Mesenchymal stem cell (in vitro differentiated cells and primary cell): ENCODE measurements at places on chromosomes 3 and 15.
A peak's percentile ranks its signal among the peaks of the same experiment; 100 is the strongest.

GRCh38 chr3:161744366-161744765 is 247.8 kb downstream of the OTOL1 start:
- DNase-seq, result no peak

GRCh38 chr3:48413611-48414010 is 16.3 kb downstream of the PLXNB1 start:
- DNase-seq, result no peak

GRCh38 chr3:9124730-9125129 is 124.7 kb downstream of the SRGAP3 start:
- DNase-seq, result no peak

GRCh38 chr15:60647246-60647645 is 168.3 kb upstream of the ICE2 start:
- no peak for DNase-seq

- no peak for DNase-seq
Measured at GRCh38 chr3:120762615-120763014, 20.1 kb downstream of the GTF2E1 start.

DNA sequence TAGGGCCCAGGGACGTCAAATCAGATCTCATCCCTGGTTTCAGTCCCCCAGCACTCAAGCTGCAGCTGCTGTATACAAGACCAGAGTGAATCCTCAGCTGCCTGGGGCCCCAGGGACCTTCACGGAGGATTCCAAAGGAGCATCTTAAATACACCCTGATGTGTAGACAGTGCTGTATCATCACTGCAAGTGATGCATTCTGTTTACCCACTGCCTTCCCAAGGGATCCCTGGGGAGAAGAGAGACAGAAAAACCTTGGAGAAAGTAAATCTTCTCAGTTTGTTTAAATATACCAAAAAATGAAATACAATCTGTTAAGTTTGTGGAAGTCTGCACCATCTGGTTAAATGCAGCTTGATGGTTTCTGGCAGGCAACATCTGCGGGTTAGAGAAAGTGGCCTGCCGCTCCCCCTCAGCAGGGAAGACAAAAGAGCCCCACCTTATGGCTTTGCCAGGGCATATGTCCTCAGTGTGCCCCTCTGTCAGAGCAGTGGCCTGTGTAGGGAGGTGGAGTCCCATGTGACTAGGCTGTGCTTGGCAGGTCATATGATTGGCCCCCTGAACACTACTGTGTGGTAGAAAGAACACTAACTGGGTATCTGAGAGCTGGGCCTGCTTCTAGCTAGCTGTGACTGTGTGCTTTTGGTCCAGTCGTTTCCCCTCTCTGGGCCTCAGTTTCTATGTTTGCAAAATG is 222.2 kb upstream of the TRIM42 start:
- no peak for DNase-seq

DNA sequence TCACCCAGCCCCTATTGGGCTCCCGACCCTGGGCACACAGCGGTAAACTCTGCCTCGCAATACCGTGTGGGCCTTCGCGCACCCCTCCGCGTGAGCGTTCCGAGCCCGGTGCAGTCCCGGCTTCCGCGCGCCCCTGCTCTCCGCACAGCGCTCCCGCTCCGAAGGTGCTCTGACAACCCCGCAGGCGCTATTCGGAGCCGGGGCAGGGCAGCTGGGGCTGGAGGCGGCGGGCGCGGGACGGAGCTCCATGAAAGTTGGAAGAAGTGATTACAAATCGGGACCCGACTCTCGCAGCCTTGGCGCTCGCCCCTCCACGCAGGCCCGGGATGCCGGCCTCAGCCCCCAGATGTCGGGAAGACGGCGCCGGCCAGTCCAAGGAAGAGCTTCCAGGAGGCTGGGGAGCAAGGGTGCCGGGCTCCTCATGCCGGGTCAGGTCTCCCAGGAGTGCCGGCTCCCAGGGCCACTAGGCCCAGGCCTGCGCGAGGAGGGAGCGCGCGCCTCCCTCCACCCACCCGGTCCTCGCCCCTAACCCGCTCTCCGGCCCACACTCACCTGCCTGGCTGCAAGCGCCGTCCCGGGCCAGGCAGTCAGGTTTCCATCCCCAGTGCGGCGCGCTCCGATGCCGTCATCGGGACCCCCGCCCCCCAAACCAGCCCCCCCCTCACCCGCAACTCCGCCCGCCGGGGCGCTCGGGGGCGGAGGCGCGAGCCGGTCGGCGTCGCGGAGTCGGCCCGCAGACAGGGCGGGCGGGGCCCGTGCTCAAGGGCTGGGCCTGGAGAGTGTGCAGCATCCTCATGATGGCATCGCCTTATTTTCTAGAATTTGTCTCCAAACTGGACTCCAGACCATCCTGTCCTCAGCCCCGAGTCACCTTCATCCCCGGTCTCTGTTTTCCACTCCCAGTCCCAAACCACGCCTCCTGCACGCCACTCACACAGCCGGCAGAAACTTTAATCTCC is at the start of gene KIF7:
Gene KIF7, minus strand, starts transcription at position 621 of the 959 bp plus-strand sequence. CDS start 2,537 bp downstream, outside the sequence.
- DNase-seq, result peak; percentile 48

- no peak for DNase-seq
Measured at GRCh38 chr15:84894736-84895425, 10.4 kb downstream of the SLC28A1 start.
